Urothelium cell line (cell line): ENCODE measurements at places on chromosomes 1 and 21.

GRCh38 chr1:159946242-159947187 is 1.1 kb upstream of the IGSF9 start:
- no peak for DNase-seq

- no peak for DNase-seq
These were observed 10.4 kb upstream of the PLEKHA6 start for GRCh38 chr1:204370176-204370575.

GRCh38 chr1:159686599-159687299 is 27.6 kb downstream of the CRP start:
- no peak for DNase-seq

- no peak for DNase-seq
These were observed 45.5 kb downstream of the UTP25 start for GRCh38 chr1:209873067-209873799.

DNA sequence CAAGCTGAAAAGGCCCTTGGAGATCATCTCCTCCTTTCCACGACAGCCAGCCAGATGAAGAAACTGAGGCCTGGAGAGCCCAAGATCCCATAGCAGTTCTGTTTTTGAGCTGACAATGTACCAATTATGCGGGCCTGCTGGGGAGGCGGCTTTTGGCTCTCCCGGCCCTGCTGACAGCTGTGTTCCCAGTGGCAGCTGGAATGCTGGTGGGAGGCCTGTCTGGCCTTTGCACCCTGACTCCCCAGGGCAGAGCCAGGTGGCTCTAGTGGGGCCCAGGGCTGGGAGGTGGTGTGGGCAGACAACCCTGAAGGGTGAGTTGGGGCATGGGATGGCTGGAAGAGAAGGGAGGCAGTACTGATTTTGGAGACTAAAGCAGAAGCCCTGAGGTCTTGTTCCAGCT is 30.7 kb upstream of the WASF2 start:
- DNase-seq: no peak

DNA sequence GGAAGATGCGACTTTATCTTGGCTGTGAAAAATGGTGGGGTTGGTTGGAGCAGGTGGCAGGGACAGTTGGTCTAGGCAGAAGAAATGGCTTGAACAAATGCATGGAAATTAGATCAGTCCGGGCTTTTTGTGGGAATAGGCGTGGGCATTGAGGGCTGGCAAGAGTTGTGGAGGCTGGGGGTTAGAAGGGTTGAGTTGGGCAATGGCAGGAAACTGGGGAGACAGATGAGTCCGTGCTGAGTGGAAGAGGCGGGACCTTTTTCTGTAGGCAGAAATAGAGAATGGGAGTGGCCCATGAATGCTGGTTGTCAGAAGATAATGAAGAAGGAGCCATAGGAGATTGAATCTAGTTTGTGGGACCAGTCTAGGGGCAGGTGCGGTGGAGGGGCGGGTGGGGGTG is 6.9 kb downstream of the PDPN start:
- no peak for DNase-seq

DNA sequence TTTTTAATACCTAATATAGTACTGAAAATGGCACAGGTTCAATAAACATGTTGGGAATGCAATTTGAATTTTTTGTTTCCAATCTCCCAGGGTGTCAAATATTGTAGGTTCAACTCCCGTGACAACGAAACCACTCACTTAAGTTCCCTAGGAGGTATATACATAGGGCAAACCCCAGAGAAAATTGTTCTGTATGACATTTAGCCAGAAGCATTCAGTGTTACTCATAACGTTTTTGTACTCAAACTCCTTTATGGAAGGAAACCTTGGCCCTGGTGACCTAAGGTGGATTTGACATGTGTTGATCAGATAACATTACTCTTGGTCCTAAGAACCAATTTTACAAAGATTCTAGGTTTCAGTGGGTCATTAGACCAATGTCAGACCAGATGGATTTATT is 110.6 kb downstream of the USP25 start:
- DNase-seq: no peak

- no peak for DNase-seq
These were observed 22.4 kb downstream of the COL16A1 start for GRCh38 chr1:31681415-31681814.

DNA sequence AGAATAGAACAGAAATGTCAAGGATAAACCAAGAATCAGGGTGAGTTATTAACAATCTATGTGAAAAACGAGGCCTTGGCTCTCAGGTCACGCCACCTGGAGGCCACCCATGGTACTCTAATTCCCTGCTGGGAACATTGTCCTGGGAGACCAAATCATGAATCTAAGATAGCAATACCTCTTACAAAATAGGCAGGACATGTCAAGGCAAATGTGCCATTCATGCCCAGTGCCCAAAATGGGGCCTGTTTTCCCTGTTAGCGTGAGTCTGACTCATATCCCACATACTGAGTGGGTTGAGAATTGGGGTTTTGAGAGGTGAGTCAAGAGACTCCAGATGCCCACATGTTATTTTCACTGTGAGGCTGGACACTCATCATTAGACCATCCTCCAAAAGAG is 380.8 kb downstream of the HHIPL2 start:
- DNase-seq: peak; percentile 63

- DNase-seq: no peak
These were observed 4.2 kb downstream of the TOR1AIP2 start for GRCh38 chr1:179873438-179873851.

DNA sequence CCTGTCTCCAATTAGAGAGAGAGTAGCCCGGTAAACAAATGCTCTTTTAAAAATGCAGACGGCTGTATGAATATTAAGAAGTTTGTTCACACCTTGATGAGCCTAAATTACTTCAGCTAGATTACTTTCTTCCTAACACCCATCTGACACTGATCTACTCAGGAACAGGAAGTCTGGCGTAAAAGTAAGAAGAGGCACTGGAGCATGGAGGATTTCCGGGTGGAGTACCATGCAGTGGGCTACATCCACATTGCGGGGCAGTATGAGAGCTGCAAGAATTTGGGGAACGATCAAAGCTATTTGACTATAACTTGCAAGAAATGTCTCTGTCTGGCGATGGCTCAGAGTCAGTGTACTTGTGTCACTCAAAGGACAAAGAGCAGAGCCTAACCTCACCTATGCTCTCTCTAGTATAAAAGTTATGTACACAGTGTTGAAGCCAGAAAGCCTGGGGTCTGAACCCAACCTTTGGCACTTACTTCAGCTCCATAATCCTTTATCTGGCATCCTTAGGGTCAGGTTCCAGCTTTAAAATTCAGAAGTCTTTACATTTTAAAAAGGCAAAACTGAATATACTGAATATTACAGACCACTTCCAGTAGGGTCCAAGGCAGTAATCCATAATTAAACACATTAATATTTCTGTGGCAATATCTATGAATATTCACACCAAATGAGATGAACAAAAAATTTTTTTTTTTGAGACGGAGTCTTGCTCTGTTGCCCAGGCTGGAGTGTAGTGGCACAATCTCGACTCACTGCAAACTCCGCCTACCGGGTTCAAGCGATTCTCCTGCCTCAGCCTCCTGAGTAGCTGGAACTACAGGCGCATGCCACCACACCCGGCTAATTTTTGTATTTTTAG is 7.9 kb upstream of the GNPAT start:
- no peak for DNase-seq

GRCh38 chr1:197921235-197922069 is 4.3 kb downstream of the LHX9 start:
- DNase-seq: no peak

DNA sequence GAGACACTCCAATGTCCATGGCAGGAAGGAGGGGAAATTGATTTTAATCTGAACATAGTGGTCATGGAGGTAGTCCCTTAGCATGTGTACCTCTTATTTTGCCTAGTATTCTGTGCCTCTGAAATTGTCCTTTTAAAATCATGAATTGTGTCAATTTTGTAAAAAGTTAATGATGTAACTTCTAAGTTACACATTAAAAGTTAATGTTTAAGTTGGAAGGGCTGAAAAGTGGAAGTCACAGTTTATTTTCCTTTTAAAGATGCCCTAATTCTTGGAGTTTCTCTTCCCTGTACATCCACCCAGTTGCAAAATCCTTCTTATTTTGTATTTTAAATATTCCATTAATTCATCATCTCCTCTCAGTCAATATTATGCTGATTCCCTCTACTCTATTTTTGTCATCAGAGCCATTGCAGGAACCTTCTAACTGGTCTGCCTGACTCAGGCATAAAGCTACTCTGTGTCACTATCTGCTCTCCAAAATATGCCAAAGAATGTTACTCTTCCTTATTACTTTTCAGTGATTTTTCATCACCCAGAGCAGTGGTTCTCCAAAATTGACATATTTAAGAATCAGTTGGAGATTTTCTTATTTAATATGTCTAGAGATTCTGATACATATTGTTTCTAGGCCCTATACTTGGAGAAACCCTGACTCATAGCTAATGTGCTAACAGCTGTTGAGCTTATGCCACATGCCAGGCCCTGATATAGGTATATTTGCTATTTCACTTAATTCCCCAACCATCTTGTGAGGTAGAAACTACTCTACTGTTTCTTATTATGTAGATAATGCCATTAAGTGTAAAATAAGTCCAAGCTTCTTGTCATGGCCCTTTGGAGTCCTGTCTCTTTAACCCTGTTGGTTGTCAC is 5.1 kb downstream of the HOOK1 start:
- DNase-seq: no peak

- DNase-seq: peak; percentile 60
These were observed 84.9 kb downstream of the SIM2 start for GRCh38 chr21:36783612-36784374.

DNA sequence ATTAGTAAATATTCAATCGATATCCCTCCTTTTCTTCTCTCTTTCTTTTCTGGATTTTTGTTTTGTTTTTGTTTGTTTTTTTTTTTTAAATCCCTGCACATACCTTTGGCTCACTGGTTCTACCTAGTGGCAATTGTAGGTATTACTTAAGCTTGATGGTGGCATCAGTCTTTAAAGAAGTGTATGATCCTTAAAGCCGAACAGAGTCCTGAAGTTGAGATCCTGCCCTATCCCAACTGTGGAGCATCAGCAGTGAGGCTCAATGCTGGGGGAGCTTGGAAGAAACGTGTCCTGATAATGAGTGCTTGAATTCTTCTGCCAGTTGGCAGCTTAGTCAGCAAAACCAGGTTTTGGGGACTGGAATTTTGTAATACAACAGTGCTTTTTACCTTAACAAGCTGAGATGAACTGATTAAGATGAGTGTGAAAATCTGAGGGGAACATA is 60.8 kb downstream of the FASLG start:
- peak; percentile 49 for DNase-seq

GRCh38 chr21:33644383-33645074 is 2.2 kb downstream of the ITSN1 start:
- DNase-seq: no peak

DNA sequence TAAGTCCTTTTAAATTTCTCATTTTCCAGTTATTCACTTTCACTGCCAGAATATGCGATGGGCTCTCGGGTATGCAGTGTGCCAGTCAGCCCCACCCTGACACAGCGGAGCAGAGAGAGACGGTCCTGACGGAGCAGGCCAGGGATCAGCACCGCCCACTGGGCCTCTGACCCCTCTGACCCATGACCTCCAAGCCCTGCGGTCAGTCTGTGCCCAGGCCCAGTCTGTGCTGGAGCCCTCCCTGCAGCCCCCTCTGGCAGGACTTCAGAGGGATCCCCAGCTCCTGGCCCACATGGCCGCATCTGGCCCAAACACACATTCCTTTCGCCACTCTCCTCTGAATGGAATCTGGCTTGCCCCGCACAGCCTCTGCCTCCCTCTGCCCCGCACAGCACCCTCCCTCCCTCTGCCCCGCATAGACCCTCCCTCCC is 43.4 kb upstream of the COL6A2 start:
- DNase-seq: no peak

DNA sequence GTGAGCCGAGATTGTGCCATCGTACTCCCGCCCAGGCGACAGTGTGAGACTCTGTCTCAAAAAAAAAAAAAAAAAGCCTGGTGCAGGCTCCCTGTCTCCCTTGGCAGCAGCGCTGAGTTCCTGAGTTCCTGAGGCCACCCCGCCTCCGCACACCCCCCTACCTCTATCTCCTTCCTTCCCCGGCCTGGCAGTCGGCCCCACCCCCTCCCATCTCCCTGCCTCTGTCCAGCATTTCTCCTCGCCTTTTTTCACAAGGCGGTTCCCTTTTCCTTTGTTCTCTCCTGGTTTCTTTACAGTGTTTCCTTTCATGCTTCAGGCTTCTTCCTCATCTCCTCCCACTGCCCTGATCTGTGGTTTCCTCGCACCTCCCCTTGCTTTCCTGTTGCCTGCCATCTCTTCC is 2.7 kb downstream of the RORC start:
- peak; percentile 88 for DNase-seq

- peak; percentile 78 for DNase-seq
These were observed 617.3 kb downstream of the MATN1 start for GRCh38 chr1:30106125-30106524.

- peak; percentile 94 for DNase-seq
These were observed at the start of gene ATP8B2 for GRCh38 chr1:154324669-154325582. ATP8B2 (plus strand) TSS chr1:154325525; CDS start chr1:154328142, 2,617 bp downstream.

DNA sequence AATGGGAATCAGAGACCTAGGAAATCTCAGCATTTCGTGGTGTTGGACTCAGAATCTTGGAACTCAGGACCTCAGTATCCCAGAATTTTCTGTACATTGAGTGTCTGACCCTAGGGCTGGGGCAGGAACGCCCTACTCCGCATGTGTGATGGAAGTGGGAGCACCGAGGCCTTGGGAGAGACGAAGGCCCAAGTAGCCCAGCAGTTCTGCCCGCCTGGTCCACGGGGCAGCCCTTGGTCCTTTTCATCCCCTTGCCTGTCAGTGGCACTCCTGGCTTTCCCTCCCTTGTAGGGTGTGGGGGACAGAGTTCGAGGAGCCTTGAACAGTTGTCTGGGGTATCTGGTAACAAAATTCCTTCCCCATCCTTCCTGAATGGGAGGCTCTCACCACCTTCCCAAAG is 10.2 kb downstream of the A3GALT2 start:
- no peak for DNase-seq

DNA sequence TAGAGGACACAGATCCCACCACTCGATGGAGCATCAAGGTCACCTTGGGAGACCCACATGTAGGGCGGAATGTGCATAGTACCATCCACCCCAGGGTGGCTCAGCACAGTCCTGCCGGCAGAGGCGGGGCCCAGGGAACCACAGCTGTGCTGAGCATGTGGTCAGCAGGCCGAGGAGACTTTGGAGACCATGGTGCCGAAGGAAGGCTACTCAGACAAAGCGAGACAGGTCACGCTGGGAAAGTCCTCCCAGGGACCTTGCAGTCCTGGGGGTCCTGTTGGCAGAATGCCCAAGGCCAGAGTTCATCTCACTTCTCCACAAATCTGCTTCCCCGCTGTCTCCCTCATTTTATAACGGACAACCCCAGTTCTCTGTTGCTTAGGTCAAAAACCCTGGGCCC is 22.5 kb downstream of the WNT3A start:
- no peak for DNase-seq
